ENCODE measurements at places on chromosomes 5 and 9.

DNA sequence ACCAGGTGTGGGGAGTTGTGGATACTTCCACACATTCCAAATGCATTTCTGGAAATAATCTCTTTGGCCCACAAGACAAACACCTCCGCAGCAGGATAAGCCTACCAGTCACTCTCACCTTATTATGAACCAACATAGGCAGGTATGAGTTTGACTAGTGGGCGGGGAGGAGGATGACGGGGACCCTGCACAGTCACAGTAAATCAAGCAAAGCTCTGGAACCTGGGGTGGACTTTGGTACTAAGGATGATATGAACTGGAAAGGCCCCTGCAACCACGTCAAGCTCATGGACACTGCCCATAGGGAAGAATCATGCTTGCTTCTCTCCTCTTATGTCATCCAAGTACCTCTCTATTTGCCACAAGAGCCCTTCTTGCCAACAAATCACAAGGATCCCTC lies 259.4 kb downstream of the HSPA4 start:
- no peak for DNase-seq

DNA sequence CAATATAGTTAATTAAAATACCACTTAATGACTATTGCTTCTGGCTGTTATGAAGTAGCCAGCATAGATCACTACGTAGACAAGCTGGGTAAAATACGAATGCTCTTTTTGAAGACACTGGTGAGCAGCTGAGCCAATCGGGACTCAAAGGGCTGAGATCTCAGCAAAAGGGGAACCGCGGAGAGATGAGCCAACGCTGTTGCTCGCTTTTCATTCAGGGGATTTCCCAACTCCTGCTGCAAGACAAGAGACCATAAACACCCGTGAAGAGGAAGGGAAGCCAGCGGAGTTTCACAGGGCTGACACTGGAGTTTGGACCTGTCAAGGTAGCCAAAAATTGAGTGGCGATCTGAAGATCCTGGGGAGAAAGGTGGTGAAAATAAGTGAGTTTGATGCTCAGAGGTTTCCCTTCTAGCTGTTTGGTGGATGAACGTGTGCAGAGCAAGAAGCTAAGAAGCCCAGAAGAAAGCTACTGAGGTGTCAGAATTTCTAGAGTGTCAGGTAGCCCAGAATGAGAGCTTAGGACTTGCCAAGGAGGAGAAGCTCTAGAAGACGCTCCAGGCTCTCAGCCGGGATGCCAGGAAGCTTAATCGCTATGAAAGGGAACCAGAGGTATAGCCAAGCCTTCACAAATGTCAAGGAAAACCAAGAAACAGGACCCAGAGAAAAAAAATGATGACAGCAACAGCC lies 79.6 kb upstream of the RNU6ATAC start:
- no peak for DNase-seq

- no peak for DNase-seq
Observed at GRCh38 chr5:178194026-178194425, 6.9 kb upstream of the GMCL2 start.

GRCh38 chr9:131237931-131238401 lies 38.3 kb downstream of the FAM78A start:
- peak; percentile 63 for DNase-seq

GRCh38 chr9:134891053-134891452 lies 10.4 kb downstream of the FCN2 start:
- no peak for DNase-seq

DNA sequence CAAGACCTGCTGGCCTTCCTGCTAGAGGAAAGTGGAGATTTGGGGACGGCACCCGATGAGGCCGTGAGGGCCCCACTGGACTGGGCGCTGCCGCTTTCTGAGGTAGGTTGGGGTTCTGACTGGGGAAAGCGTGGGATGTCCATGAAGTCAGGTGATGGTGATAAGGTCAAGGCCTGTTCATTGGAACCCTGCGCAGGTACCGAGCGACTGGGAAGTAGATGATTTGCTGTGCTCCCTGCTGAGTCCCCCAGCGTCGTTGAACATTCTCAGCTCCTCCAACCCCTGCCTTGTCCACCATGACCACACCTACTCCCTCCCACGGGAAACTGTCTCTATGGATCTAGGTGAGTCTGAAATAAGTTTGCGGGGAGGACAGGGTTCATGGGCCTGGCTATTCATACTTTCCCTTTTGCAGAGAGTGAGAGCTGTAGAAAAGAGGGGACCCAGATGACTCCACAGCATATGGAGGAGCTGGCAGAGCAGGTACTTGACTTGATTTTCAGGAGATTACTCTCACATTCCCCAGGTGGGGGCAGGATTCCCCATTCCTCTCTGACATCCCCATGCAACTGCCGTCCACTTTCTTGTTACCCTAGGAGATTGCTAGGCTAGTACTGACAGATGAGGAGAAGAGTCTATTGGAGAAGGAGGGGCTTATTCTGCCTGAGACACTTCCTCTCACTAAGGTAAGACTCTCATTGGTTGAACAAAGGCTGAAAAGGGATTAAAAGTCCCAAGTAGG lies 505 bp downstream of the CREB3 start:
- DNase-seq: no peak

- DNase-seq: no peak
Observed at GRCh38 chr9:105150991-105151685, 93.3 kb upstream of the SLC44A1 start.

DNA sequence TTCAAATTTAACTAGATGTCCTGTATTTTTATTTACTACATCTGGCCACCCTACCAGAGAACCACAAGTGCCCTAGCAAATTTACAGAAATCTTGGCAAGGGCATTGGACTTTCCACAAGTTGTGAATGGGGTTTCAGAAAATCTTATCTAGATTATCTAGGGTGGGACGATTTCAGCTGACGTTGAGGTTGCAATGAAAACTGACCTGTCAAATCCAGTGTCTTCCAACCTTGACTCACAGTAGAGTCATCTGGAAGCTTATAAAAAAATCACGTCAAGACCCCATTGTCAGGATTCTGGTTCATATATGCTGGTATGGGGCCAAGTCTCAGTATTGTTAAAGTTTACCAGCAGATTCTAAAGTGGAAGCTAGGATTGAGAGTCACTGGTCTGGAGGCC lies 109.6 kb upstream of the ACTBL2 start:
- no peak for DNase-seq

DNA sequence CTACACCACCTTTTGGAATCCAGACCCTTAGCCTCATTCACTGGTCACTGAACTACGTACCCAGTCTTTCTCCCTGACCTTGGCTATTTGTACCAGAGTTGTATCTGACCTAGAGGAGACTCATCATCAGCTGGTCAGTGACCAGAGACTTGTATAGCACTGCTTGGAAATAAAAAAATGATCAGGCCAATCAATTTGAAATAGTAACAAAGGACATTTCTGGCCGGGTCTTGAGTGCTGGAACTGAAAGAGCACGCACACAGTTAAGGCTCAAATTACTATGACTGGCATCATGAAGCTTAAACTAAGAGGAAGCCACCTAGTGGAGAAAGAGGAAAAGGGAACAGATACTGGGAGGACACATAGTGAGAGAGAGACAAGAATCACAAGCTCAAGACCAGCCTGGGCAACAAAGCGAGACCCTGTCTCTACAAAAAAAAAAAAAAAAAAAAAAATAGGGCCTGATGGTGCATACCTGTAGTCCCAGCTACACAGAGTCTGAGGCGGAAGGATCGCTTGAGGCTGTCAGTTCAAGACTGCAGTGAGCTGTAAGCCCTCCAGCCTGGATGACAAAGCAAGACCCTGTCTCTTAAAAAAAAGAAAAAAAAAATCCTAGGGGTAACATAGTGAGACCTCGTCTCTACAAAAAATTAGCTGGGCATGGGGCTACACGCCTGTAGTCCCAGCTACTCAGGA lies 12.8 kb upstream of the SRP19 start:
- DNase-seq: no peak

Measured in stimulated activated CD4-positive, alpha-beta T cell treated with anti-CD3 and anti-CD28 coated beads, Interleukin-1b, Interleukin-23, amount 100 ng/mL, for 1 hour (primary cell).